Activated effector memory CD4-positive, alpha-beta T cell treated with anti-CD3 and anti-CD28 coated beads, Interleukin-2, amount 50 U/mL, for 16 hours (primary cell): ENCODE measurements at places on chromosomes 3 and 15.

GRCh38 chr15:99514306-99514705 is 51.5 kb upstream of the MEF2A start:
- no peak for DNase-seq

DNA sequence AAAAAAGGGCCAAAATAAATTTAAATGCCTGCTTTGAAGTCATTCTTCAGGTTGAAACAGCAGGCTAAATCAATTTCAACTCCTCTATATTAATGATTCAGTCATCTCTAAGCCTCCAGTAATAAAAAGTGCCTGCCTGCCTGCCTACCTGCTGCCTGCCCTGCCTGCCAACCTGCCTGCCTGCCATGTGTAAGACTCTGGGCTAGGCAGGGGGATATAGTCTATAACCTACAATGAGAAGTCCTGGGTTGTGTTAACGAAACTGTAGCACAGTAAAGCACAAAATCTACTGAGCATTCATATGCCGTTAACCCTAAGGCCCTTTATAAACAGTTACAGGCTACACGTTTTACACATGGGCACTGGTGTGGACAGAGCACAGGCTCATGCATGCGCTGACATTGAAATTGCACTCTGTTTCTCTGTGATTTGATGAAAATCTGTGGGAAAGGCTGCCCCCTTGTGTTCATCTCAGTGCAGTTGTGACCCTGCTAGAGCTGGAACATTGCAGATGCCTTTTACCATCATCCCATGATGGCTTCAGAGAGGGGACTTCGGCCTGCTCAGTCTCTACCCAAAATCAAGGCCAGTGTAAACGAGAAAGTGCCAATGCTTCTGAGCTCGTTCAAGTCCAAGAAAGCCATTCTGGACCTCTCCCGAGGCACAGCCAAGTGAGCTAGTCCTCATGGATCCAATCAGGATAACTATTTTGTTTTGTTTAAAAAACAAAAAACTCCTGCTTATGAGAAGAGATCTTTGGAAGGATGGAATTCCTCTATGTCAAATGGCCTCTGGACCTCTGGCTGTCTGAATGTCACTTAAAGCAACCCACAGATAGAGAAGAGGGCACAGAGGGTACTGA is 64.6 kb downstream of the EFL1 start:
- peak; percentile 78 for DNase-seq

- DNase-seq: no peak
Measured at GRCh38 chr3:16501376-16501775, 12.1 kb downstream of the RFTN1 start.

DNA sequence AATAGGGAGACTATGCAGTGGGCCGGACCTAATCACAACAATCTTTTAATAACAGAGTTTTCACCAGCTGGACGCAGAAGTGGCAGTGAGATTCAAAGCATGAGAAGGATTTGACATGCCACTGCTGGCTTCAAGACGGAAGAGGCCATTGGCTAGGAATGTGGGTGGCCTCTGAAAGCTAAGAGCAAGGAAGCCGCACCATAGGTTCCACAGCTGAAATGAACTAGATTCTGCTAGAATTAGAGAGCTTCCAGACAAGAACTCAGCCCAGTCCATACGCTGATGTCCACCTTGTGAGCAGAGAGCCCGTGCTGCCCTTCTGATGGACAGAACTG is 6.9 kb upstream of the NCBP2 start:
- no peak for DNase-seq

DNA sequence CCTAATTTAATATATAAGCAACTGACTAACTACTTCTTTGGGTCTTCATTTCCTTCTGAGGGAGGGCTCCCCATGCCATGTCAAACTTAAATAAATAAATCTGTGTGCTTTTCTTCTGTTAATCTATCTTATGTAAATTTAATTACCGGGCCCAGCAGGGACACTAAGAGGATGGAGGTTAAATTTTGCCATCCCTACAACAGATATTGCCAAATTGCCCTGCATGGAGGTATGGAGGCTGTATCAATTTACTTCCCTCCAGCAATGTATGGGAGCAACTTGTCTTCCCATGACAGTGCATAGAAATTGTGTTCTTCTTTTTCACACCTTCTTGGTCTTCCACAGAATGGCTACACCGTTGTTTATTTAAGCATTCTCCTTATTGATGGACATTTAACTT is 129.0 kb downstream of the NFKBIZ start:
- DNase-seq: no peak

- no peak for DNase-seq
Measured at GRCh38 chr15:25739687-25740121, 123.4 kb downstream of the ATP10A start.

DNA sequence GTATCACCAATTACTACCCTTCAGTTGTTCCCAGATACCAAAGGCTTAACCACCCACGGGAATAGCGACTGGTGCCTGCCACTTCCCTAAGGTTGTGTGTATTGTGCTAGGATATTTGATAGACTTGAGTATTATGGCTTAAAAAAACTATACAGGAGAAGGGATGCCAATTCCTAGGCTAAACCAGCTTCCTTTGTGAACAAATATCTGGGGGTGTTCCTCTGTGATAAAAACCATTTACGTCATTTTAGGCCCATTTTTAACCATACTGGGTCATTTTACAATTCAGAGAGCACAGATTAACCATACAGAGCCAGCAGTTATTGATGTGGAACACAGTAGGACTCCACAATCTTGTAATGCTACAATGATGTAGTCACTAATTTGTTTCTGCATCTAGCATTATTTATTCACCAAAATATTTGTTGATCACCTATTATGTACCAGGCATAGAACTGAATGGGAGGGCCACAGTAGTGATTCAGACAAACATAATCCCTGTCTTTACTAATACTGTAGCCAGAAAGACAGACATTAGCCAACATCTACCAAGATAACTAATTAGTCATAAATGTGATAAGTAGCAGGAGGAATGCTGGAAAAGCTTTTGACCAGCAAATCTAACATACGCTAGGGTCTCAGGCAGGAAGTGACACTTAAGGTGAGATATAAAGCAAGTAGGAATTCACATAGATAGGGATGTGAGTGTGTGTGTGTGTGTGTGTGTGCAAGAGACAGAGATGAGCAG is 184.8 kb downstream of the MECOM start:
- DNase-seq: no peak

DNA sequence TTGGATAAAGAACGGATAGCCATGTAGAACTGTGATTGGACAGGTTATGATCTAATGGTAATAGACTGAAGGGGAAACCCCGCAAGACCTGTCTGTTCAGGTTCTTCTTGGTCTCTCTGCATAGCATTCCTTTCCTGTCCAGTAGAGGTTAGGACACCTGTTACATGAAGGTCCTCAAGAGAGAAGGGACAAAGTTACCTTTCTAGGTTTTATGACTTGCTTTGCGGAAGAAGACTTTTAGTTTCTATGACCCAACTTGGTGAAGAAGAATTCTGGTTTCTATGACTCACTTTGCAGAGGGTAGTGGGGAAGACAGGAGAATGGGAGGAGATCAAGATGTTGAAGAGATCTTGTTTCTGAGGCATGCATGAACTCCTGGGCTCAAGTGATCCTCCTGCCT is 97.9 kb upstream of the C3orf80 start:
- DNase-seq: no peak

DNA sequence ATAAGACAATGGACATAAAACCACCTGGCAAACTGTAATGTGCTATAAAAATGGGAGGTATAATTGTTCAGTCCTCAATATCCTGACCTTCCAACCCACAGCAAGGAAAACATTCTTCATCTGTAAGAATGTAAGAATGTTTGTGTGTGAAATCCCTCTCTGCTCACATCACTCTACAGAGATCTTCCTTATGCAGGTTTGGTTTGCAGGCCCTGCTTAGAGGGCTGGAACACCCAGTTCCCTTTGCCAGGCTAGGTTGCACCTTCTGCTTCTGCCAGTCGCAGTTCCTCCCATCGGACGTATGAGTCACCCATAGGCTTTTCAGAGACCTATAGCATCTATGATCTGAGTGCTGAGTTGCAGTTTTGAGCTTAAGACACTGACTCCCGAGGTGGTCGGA is 24.1 kb upstream of the MINAR1 start:
- no peak for DNase-seq

- peak; percentile 43 for DNase-seq
Measured at GRCh38 chr3:14524920-14525660, 15.1 kb downstream of the GRIP2 start.

- DNase-seq: no peak
Measured at GRCh38 chr15:25810154-25810553, 53.0 kb downstream of the ATP10A start.

DNA sequence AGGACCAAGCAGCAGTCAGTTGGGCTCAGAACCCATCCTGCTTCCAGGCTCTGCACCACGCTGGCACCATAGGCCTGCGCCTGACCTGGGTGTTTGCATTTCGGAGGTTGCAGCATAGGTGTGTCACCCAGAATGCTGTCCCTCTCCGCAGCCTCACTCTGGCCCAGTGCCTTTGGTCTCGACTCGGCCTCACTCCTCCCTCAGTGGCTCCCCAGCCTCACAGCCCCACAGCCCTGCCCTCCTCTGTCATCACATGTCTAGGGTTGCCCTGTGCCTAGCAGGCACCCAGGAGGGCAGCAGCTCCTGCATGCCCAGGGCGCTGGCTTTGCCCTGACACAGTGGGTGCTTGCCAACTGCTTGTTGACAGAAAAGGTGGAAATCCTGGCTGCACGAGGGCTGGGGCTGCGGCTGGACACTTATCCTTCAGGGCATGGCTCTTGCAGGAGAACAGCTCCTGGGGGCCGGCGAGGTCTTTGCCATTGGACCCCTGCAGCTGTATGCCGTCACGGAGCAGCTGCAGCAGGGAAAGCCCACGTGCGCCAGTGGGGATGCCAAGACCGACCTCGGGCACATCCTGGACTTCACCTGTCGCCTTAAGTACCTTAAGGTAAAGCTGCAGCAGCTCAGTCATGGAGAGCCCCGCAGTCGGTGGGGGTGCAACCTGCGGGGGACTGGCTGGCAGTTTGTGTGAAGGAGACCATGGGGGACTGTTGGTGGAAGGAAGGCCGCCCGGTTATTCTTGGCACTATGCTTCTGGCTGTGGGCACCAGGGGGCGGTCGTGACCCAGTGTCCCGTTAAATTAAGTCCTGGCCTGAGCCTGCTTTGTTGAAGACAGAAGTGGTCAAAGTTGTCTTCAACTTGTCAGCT is 16.2 kb downstream of the NISCH start:
- DNase-seq: no peak
